ENCODE measurements at places on chromosomes 7 and 10. TPM values are rescaled to one million over a fixed set of nuclear protein-coding genes. Genes with fewer than 3 reads are reported as not detected.

Gene CDHR1
- 0.66 TPM for total RNA-seq

Gene PNLIP
- total RNA-seq: 5.4 TPM

Gene DNAJC12
- total RNA-seq: 11.7 TPM

Gene DNAJB9
- 31.3 TPM for total RNA-seq

Gene NEUROD6
- total RNA-seq: not detected

Gene ANLN
- total RNA-seq: 4.1 TPM

Gene EFCAB10
- total RNA-seq: not detected

All from mucosa of gallbladder (tissue), 1 donor.